ENCODE measurements at places on chromosomes 16 and 17.

DNA sequence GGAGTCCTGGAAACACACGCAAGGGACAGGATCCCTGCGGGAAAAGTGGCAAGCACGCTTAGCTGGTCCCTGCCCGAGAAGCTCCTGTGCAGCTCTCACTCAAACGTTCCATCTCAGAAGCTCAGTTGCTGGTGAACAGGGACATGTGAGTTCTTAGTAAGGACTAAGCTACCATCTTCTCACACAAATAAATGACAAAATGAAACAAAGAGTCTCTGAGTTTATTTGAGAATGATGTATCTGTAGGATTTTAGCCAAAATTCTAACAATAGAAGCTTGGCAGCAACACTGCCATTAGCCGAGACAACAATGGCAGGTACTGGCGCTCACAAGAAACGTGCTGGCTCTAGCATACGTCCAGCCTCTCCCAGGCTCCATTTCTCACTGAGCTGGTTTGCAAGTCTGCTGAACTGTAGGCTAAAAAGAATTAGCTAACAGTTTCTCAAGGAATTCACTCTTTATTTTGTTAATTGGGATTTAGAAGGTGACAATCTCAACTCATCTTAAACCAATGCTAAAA lies 90.2 kb downstream of the VPS53 start:
- DNase-seq, result no peak

GRCh38 chr17:50020841-50021599 lies 26.0 kb upstream of the DLX3 start:
- no peak for DNase-seq

DNA sequence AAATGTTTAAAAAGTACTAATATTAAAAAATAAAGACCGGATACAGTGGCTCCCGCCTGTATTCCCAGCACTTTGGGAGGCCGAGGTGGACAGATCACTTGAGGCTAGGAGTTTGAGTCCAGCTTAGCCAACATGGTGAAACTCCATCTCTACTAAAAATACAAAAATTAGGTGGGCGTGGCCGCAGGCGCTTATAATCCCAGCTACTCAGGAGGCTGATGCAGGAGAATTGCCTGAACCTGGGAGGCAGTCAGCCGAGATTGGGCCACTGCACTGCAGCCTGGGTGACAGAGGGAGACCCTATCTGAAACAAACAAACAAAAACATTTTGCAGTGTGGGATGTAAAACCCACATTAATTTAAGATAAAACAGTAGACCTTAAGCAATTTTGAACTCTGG lies 11.8 kb downstream of the CDC27 start:
- no peak for DNase-seq

GRCh38 chr17:45226576-45226975 lies 4.9 kb downstream of the FMNL1 start:
- no peak for DNase-seq

GRCh38 chr17:74853048-74853397 lies 6.7 kb downstream of the GRIN2C start:
- DNase-seq, result no peak

DNA sequence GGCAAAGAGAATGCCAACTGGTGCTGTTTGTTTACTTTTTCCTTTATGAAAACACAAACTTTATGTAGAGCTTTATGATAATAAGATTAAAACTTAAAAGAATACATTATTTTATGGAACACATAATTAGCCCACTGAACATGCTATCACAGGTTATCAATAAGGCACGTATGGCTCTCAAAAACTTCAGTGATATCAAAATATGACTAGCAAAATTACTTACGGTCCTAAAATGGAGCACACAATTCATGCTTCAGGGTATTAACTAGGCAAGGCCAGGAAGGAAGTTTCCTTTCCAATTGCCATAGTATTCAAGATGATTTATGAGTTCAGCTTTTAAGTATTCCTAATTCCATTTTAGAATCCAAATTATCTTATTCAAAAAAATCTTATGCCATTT lies 3.6 kb downstream of the RNF43 start:
- no peak for DNase-seq

- no peak for DNase-seq
Observed at GRCh38 chr17:39781031-39781860, 43.5 kb downstream of the GRB7 start.

GRCh38 chr16:57051696-57052228 lies 40.6 kb upstream of the CPNE2 start:
- DNase-seq, result no peak

DNA sequence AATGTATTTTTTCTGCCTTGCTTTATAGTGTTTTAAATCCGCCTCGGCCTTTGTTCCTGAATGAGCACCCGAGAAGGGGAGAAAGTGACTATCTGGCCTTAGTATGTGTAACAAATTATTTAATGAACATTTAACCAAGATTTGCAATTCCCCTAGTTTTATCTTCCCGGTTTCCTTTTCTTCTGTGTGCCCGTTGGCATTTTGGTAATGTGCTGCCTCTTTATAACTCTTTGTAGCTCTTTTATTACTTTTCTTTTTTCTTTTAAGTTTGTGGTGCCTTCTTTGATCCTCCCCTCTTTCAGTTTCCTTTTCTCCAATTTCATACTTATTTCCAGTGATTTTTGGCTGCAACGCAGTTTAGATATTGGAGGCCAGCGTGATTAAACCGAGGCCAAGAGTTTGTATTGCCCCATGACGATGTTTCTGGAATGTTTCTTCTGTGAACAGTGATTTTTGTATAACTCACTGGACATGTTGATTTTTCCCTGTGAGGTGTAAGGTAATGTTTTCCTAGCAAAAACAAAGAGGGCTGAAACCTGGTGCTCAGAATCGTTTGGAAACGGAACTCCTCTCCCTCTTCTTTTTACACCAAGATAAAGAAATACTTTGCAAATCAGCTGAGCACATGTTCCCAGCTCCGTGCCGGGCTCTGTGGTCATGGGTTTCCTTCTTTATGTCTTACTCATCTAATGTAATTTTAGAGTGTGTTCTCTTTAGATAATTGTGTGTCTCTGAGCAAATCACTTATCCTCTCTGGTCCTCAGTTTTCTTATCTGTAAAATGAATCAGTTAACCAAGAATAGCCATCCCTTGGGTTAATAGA lies 344.3 kb downstream of the WWOX start:
- DNase-seq, result no peak

DNA sequence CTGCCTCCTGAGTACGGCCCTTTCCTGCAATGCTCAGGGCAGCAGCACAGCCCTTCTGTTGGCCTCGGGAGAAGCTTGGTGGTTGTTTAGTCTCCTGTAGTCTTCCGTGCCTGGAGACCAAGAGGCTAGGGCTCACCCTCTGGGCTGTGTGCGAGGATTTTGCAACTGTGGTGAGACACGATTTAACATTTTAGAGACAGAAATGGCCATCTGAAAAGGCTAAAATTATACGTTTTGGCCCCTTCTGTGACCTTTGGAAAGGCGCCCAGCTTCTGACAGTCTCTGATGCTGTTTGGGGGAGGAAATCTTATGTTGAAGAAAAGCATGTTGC lies 33.1 kb downstream of the FOXL1 start:
- DNase-seq, result no peak

GRCh38 chr17:8557176-8557806 lies 73.2 kb downstream of the MYH10 start:
- DNase-seq, result no peak

- DNase-seq, result no peak
Observed at GRCh38 chr17:16922386-16923096, 49.4 kb downstream of the TNFRSF13B start.

GRCh38 chr17:50155115-50155819 lies 4.8 kb upstream of the PPP1R9B start:
- DNase-seq, result no peak

GRCh38 chr16:27320261-27321012 lies 6.7 kb downstream of the IL4R start:
- DNase-seq, result no peak

DNA sequence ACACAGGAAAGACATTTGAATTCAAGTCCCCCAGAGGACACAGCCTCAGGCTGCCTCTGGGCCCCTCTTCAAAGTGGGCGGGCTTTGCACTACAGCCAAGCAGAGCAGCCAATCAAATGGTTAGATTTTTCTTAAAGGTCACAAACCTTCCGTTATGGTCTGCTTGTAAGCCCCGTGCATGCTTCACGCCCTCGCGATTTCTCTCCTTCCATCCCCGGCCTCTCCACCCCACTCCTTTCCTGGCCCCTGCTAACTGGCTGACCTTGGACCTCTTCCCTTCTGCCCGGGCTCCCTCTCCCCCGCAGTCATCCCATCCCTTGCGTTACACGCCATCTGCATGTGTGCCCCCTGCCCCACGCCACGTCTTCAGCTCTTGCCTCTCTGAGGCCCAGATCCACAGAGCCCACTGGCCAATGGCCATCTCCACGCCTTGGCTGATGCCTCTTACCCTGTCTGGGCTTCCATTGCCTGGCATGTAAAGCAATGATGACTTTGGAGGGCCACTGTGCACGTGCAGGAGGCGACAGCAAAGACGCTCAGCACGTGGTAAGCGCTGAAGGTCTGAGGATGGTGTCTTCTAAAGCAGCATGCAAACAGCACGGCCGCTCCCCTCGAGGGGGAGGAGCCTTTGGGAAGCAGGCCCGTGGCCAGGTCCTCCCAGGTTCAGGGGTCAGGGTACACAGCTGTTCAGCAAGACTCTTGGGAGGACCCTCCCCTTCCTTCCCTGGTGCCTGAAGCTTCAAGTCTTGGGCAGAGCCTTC lies 86.8 kb downstream of the ZDHHC7 start:
- no peak for DNase-seq

GRCh38 chr17:73436954-73437353 lies 125.2 kb upstream of the CDC42EP4 start:
- DNase-seq, result no peak

DNA sequence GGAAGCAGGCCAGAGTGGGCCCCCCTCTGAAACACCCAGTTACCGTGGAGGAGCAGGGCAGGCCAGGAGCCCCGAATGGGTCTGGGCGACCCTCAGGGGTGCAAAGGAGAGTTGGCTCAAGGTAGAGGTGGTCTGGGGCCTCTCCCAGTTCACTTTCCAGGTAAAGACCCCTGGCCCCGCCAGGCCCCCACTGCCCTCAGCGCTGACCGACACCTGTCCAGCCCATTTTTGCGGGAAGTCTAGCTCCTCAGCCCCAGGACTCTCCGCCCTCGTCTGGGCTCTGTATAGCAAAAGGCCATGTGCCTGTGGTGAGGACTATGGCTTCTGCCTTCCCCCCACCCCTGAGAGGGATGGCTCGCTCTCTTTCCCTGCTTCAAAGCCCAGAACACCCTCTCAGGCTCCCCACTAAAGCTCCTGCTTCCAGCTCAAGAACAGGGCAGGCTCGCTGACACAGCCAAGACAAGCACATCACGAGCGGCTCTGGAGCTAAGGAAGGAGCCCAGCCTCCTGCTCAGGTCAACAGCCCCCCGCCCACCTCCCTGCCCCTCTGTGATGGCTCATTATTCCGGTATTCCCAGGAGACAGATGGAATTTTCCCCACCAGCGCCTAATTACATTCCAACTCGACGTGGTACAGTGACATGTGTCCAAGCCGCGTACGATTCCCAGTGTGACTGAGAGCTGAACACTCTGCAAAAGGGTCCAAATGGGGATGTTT lies 59.4 kb downstream of the RTN4RL1 start:
- no peak for DNase-seq

- no peak for DNase-seq
Observed at GRCh38 chr16:65916995-65917394, 449.5 kb upstream of the CDH5 start.

GRCh38 chr17:35901631-35902175 lies 21.5 kb upstream of the CCL5 start:
- DNase-seq, result no peak

DNA sequence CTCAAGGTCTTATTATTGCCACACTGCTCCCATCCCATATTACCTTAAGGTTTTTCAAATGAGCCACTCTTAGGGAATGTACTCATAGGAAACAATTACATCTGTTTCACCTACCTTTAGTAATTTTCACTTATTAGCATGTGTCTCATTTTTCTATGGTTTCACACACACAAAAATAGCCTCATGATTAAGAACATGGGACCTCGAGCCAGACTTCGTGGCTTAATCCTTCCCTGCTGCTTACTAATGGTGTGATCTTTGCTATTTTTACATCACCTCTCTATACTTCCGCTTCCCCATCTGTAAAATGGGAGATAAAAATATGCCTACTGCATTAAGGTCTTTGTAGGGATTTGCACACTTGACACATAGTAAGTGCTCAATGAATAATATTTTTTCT lies 38.5 kb downstream of the OTOA start:
- no peak for DNase-seq

DNA sequence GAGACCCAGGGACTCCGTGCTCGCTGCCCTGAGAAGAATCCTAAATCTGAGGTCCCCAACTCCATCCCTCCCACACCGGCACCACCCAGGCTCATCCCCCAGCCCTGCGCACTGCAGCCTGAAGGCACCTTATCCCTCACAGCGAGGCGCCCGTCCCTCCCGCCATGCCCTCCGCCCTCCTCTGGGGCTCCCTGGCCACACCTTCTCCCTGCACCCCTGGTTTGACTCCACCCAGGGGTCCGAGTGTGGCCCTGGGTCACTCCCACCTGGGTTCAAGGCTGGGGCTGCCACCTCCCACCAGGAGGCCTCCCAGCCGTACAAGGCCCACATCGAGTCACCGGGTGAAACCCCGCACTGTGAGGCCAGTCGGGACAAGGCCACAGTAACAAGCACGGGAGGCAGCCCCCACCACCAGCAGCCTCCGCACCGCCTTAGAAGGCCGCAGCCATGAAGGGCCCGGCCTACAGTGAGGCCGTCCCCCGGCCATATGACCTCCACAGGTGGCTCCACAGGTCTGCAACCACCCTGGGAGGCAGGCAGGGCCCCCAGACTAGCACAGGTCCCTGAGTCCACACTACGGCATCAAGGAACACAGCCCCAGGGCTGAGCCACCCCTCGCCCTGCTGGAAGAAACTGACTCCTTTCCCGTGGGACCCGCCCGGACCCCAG lies 8.3 kb downstream of the HAGH start:
- DNase-seq, result no peak

GRCh38 chr16:85051683-85052082 lies 24.1 kb downstream of the KIAA0513 start:
- no peak for DNase-seq
